T-helper 2 cell treated with Interferon-gamma antibody and Interleukin-4, amounts not matched to agents 5 μg/mL and 100 μg/mL, for 36 hours (primary cell): ENCODE measurements at places on chromosomes 13 and 19.

GRCh38 chr13:98879957-98880356, 97.9 kb downstream of the DOCK9 start:
- no peak for DNase-seq

DNA sequence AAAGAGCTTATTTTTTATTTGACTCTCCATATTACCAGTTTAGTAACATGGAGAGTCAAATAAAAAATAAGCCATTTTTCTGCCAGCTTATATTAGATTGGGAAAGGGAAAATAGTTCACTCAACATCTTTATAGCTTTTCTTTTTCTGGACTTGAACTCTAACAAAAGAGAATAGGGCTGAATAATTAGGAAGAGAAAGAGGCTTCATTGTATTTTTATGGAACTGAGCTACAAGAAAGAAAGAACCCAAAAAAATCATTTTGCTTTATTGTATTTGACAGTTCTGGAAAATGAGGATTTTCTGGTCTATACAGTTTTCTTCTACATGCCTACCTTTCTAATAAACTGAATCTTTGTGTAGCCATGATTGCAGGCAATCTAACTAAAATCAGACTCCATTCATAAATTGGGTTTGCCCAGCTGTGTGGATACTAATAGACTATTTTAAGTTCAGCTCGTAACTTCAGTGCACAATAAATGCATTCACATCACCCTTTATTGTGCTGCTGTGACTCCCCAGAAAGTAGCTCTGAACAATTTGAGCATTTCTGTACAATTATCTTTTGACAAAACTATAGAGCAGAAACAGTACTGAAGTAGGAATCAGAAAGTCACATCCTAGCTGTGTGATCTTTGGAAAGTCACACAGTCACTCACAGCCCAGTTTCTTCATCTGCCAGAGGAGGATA, 115.3 kb downstream of the STOML3 start:
- DNase-seq = no peak

DNA sequence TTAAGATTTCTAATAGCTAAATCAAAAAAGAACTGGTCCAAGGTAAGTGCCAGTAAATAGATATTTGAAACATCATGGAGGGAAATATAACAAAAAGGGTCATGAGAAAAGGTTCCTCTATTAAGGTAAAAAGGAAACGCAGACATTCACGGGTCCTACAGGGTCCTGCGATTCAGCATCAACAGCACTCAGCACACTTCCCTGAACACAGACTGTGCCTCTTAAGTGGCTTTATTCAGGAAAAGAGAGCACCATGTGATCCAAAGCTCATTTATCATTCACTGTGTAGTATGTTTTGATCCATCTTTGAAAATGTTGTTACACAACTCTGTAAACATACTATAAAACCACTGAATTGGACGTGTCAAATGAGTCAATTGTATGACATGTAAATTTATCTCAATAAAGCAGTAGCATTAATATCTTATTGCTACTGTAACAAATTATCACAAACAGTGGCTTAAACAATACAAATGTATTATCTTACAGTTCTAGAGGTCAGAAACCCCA, 33.7 kb downstream of the CRYL1 start:
- DNase-seq = no peak

DNA sequence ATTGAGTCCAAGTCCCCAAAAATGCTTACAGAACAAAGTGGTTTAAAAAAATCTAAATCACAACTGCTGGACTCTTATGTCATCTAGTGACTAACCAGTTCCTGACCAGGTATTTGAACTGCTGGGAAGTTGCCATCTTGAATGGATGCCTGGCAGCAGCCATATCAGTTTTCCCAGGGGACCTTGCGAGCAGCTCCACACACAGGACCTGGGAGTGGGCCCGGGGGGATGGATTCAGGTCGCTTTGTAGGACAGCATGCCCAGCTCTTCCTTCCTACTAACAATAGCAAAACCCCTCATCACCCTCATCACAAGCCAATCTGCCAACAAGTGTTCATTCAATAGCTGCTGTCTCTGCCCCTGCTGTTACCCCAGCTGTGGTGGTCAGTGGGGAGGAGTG, 65.3 kb downstream of the KCTD15 start:
- DNase-seq = no peak

DNA sequence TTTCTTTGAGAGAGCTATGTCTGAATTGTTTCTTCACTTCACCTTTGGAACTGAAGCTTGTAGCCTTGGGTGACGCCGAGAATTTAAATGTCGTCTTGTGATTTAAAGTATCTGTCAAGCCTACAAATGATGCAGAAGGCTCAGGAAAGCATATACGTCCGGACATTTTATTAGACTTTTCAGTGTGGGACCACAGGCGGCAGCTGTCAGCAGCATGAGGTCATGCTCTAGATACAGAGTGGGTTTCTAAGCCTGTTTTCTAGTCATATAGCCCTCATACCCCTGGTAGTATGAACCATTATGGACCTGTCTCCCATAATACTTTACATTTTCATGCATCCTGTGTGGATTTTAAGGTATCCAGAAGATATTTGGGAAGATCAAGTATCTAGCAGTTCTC, 212.3 kb downstream of the ATP8A2 start:
- DNase-seq = no peak

DNA sequence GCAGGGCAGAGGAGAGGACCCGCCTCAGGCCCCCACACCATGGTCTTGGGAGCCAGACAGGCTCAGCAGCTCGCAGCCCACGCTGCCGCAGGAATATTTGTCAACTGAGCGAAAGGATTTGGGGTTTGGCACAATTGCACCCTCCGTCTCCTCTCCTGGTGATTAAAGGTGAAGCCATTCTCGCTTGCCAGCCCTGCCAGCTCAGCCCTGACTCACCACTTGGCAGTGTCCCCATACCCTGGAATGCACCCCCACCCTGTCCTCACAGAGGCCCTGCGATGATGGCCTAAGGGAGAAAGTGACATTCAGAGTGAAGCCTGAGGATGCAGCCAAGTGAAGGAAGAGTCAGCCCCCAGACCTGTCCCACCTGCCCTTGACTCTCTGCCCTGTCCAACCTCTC, 18.8 kb downstream of the CYTH2 start:
- DNase-seq = no peak

DNA sequence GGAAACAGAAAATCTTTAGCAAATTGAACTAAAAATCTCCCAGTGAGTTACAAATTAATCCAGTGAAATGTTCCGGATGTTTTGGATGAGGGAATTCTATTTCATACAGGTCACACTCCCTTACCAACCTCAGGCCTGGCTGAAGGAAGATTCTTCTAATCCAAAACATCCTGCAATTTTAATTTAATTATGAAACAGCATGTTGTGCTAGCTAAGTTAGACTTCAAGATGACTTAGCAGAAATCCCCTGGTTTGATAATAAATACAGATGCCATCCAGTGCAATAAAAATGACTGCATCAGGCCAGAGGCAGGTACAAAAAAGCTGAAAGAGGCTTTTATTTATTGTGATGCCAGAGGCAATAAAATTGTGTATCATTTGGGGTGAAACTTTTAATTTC, 96.7 kb upstream of the CLDN10 start:
- DNase-seq = no peak
